ENCODE measurements at places on chromosomes 12 and 14.
A peak's percentile ranks its signal among the peaks of the same experiment; 100 is the strongest.

- DNase-seq: peak; percentile 47
Measured at GRCh38 chr14:54603362-54603761, 36.4 kb downstream of the SAMD4A start.

GRCh38 chr12:98453070-98453469 lies 62.3 kb upstream of the TMPO start:
- DNase-seq: no peak

DNA sequence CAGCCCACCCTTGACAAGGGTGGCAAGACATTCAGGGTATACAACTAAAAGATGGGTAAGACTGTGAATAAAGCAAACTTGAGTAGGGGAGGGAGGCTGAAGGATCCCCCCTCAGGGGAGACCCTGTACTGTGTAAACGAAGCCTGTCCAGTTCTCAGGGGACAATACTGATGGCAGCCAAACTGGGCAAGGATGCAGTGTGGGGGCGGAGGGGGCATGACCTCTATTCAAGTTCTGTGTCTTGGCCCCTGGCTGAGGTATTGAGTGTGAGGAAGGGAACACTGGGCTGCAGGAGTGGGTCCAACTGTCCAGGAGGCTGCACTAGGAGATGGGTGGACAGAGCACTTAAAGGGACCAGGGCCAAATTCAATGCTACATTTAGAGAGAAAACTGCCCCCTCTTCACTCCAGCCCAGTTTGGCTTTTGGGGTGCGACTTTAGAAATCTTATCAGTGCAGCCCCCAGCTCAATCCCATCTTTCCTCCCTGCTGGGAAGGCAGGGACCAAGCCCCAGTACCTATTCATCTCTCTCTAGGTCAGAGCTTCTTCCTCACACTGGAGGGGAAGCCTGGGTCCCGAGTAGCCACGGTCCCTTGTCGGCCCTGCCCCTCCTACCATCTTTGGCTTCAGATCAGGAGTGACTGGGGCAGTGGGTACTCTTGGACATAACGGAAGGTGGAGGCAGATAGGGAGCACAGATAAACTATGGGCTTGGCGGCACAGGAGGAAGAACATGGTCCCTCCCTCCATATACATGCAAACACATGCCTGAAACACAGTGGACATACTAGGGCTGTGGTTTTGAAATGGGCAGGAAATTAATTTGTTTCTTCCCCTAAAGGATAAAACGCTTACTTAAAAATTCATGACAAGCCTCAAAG lies 11.8 kb downstream of the SLC39A5 start:
- no peak for DNase-seq

DNA sequence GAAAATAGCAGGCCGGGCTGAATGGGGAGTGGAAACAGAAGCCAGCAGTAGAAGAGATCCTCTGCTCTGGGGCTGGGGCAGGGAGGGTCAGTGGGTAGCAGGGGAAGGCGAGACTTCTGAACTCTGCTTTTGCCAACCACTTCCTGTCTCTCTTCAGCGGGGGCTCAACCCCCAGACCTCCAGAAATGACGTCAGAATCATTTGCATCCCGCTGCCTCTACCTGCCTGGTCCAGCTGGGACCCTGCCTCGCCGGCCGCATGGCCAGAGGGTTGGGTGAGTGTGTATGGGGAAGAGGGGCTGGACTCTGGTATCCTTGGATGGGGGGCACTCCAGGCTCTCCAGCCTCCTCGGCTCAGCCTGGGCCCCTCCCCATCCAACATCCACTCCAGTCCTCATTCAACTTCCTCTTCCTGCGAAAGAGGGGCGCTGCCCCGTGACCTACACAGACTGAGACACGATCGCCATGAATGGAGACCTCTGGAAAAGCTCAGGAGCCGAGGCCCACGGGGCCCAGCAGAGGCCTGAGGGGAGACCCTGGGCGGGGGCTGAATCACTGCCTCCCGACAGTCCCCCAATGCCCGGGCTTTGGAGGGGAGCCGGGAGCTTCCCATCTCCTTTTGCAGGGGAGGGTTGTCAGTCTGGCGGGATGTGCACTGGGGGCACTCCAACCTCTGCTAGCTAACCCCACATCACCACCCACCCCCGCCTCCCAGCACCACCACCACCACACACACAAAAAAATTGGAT lies 458 bp upstream of the HOXC4 start:
- DNase-seq: no peak

DNA sequence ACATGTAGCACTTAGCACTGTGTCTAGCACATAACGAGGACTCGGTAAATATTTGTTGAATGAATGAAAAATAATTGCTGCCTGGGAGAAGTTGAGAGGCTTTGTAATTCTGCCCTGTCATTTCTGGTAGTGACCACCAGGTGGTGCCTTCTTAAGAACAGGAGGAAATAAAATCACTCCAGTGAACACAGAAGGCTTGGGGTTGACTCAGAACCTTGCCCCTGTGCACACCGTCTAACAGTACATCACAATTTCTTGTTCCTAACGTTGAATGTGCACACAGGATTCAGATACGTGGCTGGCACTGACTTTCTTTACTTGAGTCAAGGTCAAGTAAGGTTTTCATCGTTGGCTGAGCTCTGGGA lies 91.8 kb downstream of the RGS6 start:
- DNase-seq: no peak

- no peak for DNase-seq
Measured at GRCh38 chr12:44875417-44875953, 630 bp downstream of the NELL2 start.

- no peak for DNase-seq
Measured at GRCh38 chr12:68924546-68924945, 8.4 kb downstream of the CPM start.

GRCh38 chr14:100610511-100611217 lies 23.4 kb upstream of the BEGAIN start:
- no peak for DNase-seq

DNA sequence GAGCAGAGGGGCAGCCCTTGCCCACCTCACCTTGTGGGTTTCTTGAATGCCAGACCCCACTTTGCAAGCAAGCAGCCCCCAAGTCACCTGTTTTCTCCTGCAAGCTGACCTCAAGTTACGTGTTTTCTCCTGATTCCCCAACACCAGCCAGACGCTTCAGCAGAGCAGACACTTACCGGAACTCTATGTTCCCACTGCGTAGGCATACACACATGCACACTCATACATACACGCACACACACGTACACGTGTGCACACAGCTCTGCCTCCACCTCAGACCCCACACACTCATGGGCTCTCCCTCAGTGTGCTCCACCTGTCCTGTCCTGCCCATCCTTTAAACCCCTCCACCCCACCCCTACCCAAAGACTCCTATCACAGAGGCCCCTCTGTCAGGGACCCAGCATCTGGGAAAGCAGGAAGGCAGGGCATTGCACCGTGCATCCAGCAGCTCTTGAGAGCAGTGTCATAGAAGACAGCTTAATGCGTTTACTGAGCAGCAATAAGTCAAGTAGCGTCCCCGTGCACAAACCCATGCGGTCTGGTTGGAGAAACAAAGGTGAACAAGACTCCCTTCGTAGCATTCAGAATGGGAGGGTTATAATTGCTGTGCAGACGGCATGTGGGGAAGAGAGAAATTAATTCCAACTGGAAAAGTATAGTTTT lies 44.4 kb downstream of the TMEM63C start:
- no peak for DNase-seq

- DNase-seq: no peak
Measured at GRCh38 chr12:121224591-121224990, 14.7 kb downstream of the P2RX4 start.

- DNase-seq: no peak
Measured at GRCh38 chr12:92216092-92216491, 70.4 kb upstream of the BTG1 start.

DNA sequence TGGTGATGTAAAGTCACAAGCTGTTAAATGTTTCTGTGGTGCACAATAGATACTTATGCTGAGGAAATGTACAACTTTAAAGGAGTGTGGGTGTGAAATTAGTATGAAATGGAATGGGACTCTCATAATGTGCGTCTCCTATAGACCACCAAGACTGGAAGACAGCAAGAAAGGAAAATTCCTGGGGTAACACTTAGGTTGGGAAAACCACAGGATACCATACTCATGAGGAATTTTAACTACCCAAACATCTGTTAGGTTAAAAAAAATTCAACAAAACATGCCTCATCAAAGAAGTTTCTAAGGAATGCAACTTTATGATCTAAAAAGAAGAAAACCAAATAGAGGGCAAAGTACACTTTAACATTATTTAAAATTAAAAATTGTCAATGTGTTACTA lies 113.7 kb upstream of the MYF6 start:
- DNase-seq: peak; percentile 62

- DNase-seq: no peak
Measured at GRCh38 chr12:7090222-7090998, 1.8 kb downstream of the C1R start.

GRCh38 chr12:19792028-19792427 lies 352.7 kb downstream of the AEBP2 start:
- no peak for DNase-seq
